Anterior cingulate cortex (tissue), 58 donors: ENCODE measurements at places on chromosomes 1 and 21.

GRCh38 chr1:7089497-7089896, 304.2 kb downstream of the CAMTA1 start:
- no peak for DNase-seq

DNA sequence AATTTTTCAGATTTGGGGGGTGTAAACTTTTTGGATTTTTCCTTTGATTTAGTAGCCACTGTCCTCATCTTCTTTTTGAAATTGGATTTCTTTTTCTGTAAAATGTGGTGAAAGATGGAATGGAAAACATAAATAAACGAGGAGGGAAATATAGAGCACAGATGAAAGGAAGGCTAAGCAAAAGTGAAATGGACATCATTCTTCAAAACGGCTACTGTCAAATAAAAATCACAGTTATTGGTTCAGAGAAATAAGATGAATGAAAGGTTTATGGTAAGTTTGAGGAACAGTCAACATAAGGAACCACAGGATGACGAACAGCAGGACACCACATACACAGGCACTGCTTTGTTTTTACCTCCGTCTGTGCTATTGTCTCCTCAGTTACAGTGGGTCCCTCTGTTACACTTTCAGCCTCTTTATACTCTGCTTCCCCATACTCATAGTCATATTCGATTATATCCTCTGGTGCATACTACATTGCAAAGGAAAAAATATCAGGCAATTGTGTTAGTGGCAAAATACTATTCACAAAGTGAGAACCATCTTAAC, 82.4 kb downstream of the COL11A1 start:
- no peak for DNase-seq

DNA sequence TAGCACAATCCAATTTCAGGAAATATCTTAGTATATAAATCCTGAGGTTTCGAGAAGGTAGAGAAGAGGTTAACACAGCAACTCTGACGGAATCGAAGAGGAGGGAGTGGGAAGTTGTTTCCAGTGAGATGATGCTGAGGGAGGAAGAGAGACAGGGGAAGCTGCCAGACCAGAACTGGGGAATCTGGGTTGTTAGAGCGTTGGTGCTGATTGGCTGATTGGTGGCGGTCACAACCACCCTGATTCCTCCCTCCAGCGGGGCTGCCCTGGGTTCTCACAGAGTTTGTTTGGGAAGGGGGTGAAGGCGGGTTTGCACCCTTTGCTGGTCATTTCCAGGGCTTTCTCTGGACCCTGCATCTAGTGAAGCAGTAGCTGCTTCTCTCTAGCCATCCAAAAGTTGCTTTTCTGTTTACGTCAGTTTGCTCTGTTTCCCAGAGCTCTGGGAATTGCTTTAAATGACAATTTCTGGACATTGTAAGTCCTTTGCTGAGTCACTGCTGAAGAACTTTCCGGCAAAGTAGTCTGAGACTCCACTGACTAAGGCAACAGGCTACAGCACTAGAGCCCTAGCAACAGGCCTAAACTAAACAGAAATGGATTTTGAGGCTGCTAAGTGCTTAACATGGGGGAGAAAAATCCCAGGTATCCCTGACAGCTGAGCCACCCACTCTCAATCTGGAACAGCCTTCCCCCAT, 90.1 kb downstream of the TENT5C start:
- DNase-seq = no peak

DNA sequence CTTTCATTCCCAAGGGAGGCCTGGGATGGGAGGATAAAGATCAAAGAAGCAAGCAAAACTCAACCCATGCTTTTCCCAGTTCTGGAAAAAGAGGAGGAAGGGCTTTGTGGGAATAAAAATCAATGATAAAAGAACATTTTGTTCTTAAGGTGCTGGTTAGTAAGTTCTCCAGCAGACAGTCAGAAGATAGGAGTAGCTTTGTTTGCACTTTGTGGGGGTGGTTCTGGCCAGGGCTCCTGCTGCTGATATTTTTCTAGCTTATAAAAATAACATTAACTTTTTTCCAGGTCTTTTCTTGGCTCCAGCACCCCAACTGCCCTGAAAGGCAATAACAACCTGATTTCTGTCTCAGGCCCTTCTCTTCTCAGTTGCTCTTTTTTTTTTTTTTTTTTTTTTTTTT, 220.0 kb downstream of the FGGY start:
- DNase-seq = no peak

DNA sequence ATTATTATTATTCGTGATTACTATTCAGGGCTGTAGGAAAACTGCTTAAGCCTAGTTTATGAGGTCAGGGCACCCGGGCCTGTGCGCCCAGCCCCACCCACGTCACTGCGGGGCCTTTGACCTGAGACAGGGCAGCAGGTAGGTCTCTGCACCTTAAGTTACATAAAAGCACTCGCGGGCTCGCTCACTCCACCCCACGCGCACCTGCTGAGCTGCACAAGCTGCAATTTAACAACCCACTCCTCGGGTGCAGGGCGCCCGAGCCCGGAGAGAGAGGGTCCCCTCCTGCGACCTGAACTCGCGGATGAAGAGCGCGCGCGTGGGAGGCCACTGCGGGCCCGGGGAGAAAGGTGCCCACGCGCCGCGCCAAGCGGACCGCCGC, 477 bp downstream of the ICMT start:
- no peak for DNase-seq

GRCh38 chr1:65026235-65026634, 59.9 kb upstream of the JAK1 start:
- DNase-seq = no peak

DNA sequence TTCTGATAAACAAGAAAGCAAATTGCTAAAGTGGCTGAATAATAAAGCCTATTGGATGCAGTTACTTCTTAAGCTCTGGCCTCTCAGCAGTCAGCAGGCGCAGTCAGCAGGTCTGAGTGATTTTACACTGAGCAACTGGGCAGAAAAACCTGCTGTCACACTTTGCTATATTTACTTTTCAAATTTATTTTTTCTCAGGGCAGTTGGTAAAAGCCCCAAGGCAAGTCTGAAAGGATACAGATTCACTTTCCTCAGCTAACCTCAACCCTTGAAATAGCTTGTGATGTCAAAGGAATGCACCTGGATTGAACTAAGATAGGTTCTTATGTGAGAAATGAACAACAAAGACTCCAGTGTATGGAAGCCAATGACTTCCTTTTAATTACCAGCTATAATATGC, 34.0 kb downstream of the ATP5PF start:
- no peak for DNase-seq

GRCh38 chr1:7046891-7047290, 261.6 kb downstream of the CAMTA1 start:
- DNase-seq = no peak

GRCh38 chr1:115593365-115594259, 48.2 kb upstream of the VANGL1 start:
- no peak for DNase-seq

GRCh38 chr1:89149229-89149628, 23.3 kb upstream of the GBP2 start:
- DNase-seq = no peak

GRCh38 chr1:153841463-153841994, 66.3 kb downstream of the SLC27A3 start:
- no peak for DNase-seq
